ENCODE measurements at places on chromosomes 4 and X.

DNA sequence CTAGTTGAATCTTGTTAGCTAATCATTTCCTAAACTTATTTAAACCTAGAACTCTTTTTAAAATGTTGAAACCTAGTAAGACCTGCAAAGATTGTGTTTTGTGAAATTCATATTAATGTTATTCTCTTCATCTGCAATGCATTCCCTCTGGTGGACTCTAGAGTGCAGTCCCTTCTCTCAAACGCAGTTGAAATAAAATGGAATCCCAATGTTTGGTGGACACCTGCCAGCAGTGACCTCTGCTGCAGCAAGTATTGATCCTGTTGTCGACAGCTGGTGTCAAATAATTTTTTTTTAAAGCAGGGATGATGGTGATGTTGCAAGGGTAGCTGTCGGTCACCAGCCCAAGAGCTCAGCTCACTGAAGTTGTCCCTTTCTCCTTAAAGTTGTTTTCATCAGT, 492.0 kb downstream of the ZIC3 start:
- DNase-seq = no peak

- DNase-seq = no peak
These were observed 42.9 kb downstream of the MOSPD2 start for GRCh38 chrX:14916017-14916674.

GRCh38 chr4:77636902-77637301, 31.3 kb downstream of the CXCL13 start:
- no peak for DNase-seq

DNA sequence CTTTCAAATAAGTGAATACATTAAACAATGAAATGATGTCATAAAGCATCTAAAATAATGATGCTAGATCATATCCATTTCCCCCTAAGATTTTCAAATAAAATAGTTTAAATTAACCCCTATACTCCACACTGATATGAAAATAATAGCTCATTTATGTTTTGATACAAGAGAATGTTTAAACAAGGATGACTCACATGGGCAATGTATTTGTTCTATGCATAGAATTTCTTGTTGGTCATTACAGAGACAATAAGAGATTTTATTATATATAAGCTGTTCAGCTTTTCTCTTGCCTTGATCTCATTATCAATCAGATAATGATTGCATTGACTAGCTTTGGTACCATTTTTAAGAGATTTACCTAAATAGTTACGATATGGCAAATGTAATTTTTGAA, 411.7 kb downstream of the ARHGAP24 start:
- no peak for DNase-seq

DNA sequence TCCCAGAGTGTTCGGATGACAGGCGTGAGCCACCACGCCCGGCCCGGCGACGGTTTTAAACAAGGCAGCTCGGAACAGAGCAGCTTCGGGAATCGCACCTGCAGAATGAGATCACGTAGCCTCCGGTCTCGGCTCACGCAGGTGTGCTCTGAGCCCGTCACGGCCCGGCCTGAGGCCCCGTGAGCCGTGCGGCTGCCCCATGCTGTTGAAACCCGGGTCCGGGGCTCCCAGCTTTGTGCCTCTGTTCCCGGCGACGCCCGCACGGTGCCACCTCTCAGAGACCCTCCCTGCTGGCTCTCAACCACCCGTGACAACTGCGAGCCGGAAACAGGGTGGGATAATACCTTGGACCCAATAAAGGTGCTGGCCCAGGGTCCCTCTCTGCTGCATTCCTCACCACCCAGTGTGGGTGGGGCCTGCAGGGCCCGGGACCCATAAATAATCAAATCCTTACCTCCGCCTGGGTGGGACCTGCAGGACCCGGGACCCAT, 13.4 kb upstream of the PLCXD1 start:
- no peak for DNase-seq

GRCh38 chr4:88195328-88196012, 37.0 kb upstream of the ABCG2 start:
- DNase-seq = no peak

- no peak for DNase-seq
These were observed 2.0 kb downstream of the BCOR start for GRCh38 chrX:40095583-40096394.

DNA sequence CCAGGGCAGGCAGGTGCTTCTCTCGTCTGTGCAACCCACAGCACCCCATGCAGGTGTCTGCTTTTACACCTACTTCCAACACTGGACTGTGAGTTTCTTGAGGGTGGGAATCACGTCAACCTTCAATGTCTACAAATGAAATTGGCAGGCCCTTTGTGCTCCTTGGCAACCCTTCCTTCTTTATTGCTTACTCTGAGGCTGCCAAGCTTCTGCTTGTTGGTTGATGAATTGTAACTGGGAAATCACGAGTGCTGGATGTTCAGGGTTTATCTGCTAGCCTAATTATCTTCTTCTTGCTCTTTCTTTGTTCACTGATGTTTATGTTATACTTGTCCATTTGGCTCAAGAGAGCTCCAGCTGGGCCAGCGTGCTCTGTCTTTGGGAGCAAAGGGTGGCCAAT, 2.5 kb upstream of the DGAT2L6 start:
- no peak for DNase-seq

GRCh38 chr4:142336251-142336934, 509.7 kb downstream of the INPP4B start:
- no peak for DNase-seq

DNA sequence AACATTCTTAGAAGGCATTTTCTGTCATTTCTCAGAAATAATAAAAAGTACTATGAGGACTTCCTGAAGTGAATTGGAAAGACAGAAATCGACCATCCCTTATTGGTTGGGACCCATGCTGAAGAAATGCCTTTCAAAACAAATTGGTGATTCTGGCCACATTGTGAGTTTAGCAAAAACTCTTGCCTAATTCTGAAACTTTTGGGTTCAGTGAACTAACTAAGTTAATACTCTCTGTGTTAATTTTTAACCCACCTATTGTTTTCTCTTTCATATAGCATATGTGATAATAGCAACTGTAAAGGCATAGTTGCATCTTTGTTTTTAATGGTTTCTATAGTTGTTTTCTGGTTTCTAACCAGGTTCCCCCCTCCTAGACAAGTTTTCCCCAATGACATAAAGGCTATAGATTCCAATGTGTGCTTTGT, 129.3 kb upstream of the FAT1 start:
- no peak for DNase-seq

GRCh38 chr4:174133551-174133950, 149.9 kb downstream of the FBXO8 start:
- DNase-seq = no peak

GRCh38 chrX:132622130-132622529, 133.3 kb upstream of the MBNL3 start:
- DNase-seq = no peak

- no peak for DNase-seq
These were observed 7.5 kb upstream of the HAUS7 start for GRCh38 chrX:153477901-153478300.

GRCh38 chr4:19497705-19498104, 754.0 kb upstream of the SLIT2 start:
- no peak for DNase-seq

DNA sequence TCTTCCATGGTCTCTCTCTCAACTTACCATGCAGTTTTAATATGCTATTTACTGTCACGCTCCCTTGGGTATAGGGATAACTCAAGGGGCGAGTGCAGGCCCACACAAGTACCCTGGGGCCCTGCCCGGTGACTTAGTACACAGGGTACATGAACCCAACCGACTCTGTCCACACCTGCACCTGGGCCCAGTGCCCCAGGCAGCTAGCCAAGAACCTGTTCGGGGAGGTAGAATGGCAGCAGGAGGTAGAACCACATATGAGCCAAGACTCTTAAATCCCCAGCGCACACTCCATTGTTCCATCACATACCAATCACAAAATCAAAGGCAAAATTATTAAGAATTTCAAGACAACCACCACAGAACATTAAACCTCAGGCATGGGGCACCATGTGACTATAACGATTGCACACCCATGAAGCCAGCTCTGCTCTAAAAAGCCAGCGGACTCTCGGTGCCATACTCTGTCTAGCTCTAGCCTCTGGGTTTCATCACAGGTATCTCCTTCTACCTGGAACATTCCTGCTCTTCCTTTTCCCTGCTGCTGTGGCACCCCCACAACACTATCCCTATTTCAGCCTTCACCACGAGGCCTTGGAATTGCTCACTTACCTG, 14.6 kb downstream of the PHF8 start:
- no peak for DNase-seq

GRCh38 chr4:140113653-140114052, 40.3 kb downstream of the MAML3 start:
- no peak for DNase-seq

GRCh38 chr4:163505374-163505773, 10.9 kb downstream of the TMA16 start:
- no peak for DNase-seq

- DNase-seq = no peak
These were observed 6.5 kb downstream of the C4orf50 start for GRCh38 chr4:6011686-6012085.

GRCh38 chr4:7584606-7585159, 150.0 kb upstream of the PSAPL1 start:
- DNase-seq = no peak

DNA sequence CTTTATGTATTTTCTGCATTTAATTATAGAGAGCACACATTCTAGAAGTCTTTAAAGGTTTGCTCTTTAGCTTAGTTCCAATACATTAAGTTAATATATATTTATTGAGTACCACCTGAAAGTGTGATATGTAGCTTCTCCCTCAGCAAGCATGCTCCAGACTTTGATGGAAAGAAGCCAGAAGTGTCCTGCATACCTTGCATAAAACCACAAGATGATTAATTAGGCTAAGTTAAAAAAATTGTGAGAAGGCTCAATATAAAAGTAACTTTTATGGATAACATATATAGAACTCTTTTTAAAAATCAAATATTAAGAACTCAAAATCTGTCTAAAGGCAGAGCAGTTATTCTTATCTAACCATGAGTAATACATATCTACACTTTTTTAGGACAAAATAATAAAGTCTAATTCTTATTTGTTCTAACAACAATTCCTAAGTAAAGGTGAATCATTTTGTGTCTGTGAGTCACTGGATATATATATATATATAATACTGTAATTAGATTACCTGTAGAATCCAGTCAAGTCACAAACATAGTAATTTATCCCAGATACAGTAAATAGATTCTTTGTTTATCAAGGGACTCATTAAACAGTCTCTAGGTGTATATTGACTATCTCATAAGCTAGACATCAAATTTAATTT, 51.2 kb downstream of the INTS12 start:
- DNase-seq = no peak

GRCh38 chr4:128528793-128529553, 241.4 kb upstream of the PGRMC2 start:
- no peak for DNase-seq

GRCh38 chr4:8770518-8771257, 101.0 kb downstream of the HMX1 start:
- no peak for DNase-seq

GRCh38 chr4:96486563-96486962, 646.7 kb downstream of the PDHA2 start:
- DNase-seq = no peak

Data from HuH-7.5 (cell line).